ENCODE measurements at places on chromosomes 6 and 20.

GRCh38 chr6:33375143-33375671 is 16.4 kb upstream of the KIFC1 start:
- DNase-seq = no peak

DNA sequence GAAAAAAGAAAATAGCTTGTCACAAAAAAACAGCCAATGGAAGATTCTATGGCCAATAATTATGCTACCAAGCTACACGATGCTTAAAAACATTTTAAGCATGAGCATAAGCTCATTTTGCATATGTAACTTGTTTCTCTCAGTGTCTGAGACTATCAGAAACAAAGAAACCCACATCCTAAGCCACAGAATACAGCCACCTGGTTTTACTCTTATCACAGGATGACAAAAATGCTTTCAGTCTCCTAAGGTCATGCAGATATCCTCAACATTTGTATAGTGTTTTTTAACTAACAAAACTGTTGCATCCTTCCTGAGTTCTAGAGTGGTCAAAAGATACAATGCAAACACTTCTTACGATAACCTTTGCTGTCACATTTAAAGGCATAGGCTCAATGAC is 172.1 kb upstream of the RUNX2 start:
- DNase-seq = no peak

DNA sequence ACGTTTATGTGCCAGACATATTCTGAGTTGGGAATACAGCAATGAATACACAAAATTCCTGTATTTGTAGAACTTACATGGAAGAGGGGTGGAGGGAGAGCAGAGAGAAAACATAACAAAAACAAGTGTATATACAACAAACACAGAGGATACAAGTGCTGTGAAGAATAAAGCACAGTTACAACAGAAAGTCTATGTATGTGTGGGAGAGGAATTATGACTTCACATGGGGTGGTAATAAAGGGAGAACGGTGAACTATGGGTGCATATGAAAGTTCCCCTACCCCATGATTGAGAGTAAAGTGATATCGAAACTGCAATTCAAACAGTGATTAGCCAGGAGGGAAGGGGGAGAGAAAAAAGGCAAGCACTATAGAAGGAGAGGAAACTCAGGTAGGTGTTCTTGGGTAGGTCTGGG is 24.6 kb downstream of the HBS1L start:
- no peak for DNase-seq

DNA sequence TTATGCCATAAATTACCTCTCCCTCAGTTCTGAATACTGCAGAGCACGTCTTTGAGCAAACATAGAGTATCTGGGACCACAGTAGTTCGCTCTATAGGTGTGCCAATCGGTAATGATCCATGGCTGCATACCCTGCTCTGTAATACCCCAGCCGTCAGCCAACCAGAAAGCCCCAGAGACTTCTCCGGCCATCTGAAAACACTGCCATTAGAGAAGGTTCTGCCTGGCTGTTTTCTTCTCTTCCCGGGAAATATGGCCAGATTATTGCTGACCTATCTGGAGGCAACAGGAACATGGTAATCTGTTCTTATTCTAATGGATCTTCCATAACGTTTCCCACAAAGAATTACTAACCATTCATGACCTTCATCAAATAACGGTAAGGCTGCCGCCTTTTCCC is 139.9 kb downstream of the RPS12 start:
- DNase-seq = no peak

DNA sequence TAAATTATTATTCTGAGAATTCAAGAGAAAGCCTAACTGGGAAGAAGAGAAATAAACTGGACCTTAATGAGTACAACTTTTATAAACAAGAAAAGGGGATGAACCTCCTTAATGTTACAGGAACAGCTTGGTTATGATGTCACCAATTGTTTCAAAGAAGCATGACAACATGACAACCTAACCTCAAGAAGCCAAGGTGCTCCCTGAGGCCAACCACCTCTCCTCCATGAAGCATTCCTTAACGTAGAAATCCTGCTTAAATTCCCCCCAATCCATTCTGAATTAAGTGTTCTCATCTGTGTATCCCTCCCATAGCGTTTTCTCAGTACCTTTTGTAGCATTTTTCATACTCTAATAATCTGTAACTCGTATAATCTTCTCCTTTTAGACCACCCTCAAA is 1.7 kb downstream of the HBS1L start:
- no peak for DNase-seq

DNA sequence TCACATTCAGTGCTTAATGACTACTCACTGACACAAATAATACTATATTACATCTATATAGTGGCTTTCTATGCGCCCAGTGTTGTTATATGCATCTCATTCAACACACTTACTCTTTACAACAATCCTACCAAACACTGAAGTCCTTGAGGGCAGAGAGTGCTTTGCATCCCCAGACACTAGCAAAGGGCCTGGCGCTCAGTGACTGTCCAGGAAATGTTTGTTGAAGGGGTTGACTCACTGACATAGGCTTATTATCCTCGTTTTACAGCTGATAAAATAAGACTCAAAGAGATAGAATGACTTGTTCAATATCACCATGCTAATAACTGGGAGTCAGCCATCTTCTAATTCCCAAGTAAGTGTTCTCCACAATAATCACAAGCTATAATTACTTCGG is 163.3 kb downstream of the ARHGAP18 start:
- DNase-seq = no peak

DNA sequence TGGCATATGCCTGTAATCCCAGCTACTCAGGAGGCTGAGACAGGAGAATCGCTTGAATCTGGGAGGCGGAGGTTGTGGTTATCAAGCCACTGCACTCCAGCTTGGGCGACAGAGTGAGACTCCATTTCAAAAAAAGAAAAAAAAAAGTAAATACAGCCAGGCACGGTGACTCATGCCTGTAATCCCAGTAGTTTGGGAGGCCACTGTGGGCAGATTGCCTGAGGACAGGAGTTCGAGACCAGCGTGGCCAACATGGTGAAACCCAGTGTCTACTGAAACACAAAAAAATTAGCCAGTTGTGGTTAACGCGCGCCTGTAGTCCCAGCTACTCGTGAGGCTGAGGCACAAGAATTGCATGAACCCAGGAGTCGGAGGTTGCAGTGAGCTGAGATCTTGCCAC is 1.5 kb upstream of the NINL start:
- DNase-seq = no peak

DNA sequence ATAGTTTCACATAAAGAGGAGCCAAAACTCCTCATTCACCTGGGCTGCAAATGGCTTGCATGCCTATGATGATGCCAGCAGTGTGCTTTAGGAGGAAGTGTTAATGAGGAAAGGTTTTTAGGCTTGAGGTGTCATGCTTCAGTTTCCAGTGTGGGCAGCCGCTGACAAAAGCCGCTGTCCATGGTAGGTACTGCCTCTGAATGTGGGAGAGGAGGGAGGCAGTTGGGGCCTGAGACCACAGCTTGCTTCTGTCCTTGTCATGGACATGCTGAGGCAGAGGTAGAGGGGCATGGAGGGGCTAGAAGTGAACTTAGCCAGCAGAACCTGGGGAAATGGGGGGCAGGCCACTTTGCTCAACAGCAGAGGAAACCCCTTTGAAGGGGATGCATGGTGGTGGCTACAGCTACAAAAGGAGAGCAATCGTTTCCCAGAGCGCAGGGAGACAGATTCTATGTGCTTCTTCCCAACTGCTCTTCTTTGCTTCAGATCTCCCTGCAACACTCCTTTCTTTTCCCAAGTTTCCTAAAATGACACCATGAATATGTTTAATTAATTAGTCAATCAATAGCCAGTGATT is 372.1 kb upstream of the CNR1 start:
- no peak for DNase-seq

DNA sequence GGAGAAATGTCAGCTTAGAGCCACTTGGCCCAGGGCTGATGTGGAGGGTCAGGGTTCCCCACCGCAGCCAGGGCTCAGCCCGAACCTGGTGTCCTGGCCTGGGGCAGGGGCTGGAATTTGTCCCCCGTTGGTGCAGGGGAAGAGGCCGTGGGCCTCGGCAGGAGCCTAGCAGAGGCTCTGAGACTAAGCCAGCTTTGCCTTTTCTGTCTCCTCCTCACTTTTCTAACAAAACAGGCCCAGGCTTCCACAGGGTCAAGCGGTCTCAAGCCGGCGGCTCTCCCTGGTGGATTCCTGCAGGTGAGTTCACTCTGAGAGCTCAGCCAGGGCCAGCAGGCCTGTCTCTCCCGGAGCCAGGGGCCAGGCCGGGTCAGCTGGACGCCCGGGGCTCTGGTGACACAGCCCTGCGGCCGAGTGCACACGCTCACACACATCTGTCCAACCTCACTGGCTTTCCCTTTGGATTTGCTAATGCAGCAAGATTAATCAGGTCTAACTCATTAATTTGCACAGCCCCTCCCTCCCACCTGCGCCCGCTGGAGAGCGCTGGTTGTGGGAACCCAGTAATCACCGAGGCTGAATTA is 2.9 kb upstream of the CHRNA4 start:
- DNase-seq = no peak

GRCh38 chr20:19977373-19977770 is 39.8 kb upstream of the NAA20 start:
- no peak for DNase-seq

DNA sequence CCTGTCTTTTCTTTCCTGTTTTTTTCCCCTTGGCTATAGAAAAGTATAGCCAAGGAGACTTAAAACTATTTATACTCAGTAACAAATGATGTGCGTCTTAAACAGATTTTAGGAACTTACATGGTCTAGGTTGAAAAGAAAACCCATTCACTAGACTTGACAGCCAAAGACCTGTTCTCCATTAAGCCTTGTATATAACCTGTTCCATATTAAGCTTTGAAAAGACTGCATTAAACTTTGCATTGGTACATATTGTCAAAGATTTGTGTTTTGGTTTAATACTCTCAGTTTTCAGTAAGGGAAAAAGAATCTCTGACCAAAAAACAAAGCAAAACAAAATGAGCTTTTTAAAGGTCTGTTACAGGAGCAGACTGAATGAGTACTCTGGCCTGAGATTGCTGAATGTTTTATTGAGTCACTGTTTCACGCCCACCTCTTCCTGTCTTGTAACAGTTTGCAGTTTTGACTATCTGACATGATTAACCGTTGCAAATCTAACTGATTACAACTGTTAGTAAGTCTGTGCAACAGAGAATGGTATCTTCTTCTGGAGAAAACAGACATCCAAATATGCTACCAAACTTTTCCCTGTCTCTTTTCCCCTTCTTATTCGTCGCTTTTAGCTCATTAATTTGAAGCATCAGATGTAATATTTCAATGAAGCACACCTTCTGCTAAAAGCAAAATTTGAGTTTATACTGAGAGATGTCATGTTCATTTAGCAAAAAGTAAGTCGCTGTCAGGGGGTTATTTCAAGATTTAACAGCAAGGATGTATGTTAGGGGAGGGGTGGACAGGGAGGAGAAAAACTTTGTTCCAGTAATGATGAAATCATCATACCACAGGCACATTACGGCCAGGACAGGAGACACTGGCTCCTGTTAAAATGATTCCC is 59.1 kb upstream of the SUPT3H start:
- no peak for DNase-seq

- DNase-seq = no peak
These were observed 175.4 kb downstream of the ERMARD start for GRCh38 chr6:169926617-169927417.

- no peak for DNase-seq
These were observed 159.7 kb downstream of the TMEM242 start for GRCh38 chr6:157163434-157164159.

- DNase-seq = no peak
These were observed 62.6 kb downstream of the RPS12 start for GRCh38 chr6:132877003-132877402.

Data from NCI-H1048 (cell line).